ENCODE measurements at places on chromosomes 2 and 18. TPM values are rescaled to one million over a fixed set of nuclear protein-coding genes. Genes with fewer than 3 reads are reported as not detected.

DNA sequence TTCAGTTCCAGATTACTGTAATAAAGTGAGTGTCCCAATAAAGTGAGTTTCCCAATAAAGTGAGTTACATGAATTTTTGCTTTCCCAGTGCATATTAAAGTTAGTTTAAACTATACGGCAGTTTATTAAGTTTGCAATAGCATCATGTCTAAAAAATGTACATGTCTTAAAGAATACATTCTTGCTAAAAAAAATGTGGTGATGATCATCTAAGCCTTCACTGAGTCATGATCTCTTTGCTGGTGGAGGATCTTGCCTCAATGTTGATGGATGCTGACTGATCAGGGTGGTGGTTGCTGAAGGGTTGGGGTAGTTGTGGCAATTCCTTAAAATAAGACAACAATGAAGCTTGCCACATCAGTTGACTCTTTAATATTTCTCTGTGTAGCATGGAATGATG, 664.2 kb downstream of the TDRD15 start:
- no peak for DNase-seq

- no peak for DNase-seq
Observed at GRCh38 chr2:172168917-172169346, 66.2 kb upstream of the DLX2 start.

DNA sequence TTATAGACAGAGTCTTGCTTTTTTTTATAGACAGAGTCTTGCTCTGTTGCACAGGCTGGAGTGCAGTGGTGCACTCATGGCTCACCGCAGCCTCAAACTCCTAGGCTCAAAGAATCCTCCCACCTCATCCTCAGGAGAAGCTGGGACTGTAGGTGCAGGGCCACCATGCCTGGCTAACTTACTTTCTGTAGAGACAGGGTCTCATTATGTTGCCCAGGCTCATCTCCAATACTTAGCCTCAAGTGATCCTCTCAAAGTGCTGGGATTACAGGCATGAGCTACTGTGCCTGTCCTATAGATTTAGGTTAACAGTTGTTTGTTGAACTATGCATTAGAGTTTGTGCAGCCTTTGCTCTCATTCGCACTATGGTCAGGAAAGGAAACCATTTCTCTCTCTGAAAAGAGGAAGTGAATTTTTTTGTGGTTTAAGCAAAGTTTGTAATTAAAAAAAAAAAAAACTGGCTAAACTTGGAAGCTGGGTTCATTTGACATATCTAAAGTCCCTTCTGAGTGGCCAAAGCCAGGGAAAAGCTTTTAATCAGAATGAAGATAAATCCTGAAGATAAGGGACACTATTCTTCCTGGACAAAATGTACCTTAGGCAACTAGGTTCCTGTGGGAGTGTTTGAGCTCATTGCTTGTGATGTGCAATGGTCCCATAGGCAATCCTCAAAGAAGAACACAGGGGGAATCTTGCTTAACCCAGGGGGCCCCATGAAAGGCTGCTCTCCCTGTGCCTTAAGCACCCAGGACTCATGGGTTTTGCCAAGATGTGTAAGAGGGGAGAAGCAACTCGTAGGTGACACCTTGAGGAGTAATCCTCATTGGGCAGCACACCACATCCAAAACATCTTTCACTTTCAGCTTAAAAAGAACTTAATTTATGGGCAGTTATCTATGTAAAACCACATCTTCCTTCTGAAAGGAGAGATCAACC, 201.7 kb downstream of the MREG start:
- no peak for DNase-seq

DNA sequence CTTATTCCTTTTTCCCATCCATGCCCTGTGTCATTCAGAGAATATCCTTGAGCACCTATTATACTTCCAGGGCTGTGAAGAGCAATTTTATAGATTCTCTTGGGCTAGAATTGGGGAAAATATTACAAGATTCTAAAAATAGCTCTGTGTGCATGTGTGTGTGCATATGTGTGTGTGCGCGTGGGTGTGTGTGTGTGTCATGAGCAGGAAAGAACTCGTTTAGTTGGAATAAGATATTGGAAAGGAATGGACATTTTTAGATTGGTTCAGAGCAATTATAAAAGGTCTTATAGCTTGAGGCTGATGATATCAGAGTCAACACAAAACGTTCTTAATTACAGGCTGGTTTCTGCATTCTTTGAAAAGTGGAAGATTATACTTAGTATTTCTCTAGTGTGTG, 212.1 kb upstream of the COPS8 start:
- no peak for DNase-seq

DNA sequence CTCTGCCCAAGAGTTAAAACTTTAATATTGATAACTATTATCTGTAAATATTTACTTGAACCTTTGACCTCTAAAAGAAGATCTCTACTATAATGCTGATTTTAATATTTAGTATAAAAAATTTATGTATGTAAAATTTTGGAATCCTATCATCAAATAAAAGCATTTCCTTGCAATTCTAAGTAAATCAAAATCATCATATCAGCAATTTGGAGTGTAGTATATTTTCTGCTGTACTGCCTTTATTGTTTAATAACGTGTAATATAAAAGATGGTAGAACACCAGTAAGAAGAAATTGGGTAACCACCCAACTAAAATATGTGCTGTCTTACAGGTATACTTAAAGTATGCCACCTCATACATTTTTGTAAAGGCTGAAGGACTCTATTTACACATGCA, 94.6 kb downstream of the TLK1 start:
- DNase-seq: no peak

DNA sequence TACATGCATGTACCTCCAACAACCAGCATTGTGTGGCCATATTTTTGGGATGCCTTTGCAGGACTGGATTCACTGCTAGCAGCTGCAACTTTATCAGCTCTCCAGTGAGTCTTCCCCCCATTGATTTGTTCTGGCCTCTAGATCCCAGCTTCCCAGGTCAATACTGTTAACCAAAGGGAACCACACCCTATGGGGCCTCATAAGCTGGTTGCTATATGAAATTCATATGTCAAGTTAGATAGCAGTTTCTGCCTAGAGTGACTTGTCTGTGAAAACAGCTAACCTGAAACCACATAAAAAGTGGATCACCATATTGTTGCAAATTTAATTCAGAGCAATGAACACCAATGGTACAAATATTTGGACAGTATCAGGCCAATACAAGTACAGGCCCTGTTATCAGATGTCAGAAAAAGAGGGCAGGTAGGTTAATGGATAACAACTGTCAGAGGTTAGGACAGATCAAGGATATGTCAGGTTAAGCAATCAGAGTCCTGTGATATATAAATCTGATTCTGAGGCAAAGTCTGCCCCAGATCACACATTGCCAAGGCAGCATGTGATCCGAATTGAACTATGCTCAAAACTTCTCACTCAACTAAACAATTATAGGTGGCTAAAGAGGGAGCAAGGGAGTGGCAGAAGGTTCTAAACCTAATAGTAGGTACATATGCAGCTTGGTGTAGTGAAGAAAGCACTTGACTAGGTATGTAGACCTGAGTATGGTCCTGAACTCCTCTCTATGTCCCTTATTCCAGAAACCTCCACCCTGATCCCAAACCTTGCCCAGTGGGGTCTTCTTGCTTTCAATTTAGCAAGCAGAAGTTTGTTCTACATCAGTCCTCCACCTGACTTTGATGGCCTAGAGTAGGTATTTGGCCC, 310.2 kb upstream of the STON1 start:
- no peak for DNase-seq

DNA sequence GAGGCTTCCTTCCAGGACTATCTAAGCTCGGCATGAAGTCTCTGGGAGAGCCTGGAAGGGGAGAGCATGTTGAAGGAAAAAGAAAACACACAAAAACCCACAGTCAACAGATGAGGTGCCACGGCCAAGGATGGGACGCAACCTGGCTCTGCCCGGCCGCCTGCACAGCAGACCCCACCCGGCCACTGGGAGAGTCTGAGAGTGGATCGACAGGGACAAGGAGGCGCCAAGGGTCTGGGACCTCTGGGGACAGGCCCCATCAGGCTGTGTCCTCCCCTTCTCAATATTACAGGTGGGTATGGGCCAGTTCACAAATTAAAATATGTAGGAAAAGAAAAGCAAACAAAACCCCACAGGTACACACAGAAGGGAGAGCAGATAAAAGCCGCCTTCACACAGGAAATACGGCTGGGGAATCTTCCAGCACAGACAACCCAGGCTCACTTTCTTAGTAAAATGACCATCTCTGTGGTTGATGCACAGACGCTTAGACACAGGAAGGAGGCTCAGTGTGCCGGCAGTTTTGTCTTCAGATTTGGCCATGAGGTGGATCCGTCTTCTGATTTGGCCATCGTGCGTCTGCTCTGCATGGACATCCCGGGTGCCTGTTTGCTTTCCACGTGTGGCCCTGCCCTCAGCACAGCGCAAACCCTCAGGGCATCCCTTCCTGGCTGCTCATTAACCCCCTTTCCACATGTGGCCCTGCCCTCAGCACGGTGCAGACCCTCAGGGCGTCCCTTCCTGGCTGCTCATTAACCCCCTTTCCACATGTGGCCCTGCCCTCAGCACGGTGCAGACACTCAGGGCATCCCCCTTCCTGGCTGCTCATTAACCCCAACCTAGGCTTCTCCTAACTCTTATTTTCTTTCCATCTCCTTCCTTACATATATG, 138.4 kb downstream of the EIPR1 start:
- no peak for DNase-seq

GRCh38 chr2:88903749-88904353, 212.4 kb downstream of the RPIA start:
- no peak for DNase-seq

DNA sequence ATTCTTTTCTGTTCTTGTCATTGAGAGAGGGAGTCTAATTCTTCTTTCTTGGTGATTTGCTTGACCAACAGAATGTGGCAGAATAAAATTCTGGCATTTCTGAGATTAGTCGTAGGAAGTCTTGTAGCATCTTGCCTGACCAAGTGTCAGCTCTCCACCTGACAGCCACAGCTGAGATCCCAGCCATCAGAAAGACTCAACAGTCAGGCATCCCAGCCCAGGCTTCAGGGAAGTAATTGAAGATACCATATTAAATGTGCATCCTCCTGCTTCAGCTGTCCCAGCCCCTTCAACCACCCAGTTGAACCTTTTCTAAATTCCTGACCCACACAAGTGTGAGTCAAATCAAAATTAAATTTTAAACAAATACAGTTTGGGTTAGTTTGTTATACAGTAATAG, 208.3 kb downstream of the PIK3C3 start:
- DNase-seq: no peak

- DNase-seq: no peak
Observed at GRCh38 chr18:38115201-38115600, 549.6 kb upstream of the CELF4 start.

- no peak for DNase-seq
Observed at GRCh38 chr18:10923141-10923540, 226.2 kb downstream of the PIEZO2 start.

GRCh38 chr2:168849610-168850009, 40.6 kb downstream of the SPC25 start:
- no peak for DNase-seq

- no peak for DNase-seq
Observed at GRCh38 chr18:59484561-59485328, 125.7 kb upstream of the LMAN1 start.

GRCh38 chr18:45850021-45850420, 24.5 kb downstream of the SIGLEC15 start:
- no peak for DNase-seq

LIMS3 gene
- total RNA-seq: 0.91 TPM

DUSP2 gene
- total RNA-seq: 47.7 TPM

MARCO gene
- total RNA-seq: not detected

Data from activated naive CD8-positive, alpha-beta T cell treated with anti-CD3 and anti-CD28 coated beads, Interleukin-2, amount 10 ng/mL, durations not matched to agents 7 days and 5 days (primary cell).